ENCODE measurements at places on chromosomes 12 and 14.

- no peak for DNase-seq
These were observed 90.3 kb downstream of the LMO3 start for GRCh38 chr12:16515666-16516065.

DNA sequence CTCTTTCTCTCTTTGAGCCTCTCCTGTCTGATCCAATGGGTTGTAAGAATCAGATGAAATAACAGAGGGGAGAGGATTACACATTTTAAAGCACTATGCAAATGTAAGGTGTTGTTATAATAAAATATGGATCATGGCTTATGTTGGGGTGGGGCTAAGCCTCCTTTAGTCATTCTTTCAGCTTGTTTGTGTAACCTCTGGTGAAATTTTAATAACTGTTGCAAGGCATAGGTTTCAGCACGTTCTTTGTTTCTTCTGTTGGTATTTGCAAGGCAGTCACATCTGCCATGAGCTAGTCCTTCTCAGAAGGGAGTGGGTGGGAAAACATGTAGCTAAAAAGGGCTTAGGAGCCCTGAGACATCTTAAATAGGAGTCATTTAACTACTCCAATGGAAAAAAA, 74.8 kb upstream of the FRMD6 start:
- DNase-seq: no peak

DNA sequence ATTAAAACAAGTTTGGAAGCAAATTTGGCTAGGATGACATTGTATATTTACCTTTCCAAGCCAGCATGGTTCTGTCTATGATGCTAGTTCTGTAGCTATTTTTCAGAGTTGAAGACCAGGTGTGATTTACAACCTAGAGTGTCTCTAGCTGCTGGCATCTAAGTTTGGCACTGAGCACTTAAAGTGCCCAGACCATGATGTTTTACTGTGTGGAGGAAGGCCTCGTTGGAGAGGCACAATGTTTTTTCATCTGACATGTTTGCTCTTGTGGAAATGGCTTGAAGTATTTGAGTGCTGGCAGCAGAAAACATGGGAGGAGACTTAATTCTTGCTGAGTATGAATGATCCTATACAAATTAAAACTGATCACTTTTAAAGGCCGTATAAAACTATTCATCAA, 13.0 kb upstream of the C12orf71 start:
- no peak for DNase-seq

GRCh38 chr12:107287436-107288413, 194.4 kb upstream of the CRY1 start:
- peak; percentile 7 for DNase-seq

- no peak for DNase-seq
These were observed 23.4 kb upstream of the EID3 start for GRCh38 chr12:104280111-104280510.

DNA sequence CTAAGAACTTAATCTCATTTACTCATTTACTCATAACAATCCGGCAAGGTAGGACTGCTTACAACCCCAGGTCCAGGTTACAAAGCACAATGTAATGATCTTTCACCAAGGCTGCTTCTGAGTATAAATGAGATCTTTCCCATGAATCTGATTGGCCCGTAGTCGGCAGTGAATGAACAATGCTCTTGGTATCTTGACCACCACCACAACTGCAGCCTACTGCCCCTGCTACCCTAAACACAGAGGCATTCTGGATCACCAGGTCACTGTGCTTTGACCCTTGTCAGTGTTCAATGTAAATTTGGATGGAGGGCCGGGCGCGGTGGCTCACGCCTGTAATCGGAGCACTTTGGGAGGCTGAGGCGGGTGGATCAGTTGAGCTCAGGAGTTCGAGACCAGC, 15.9 kb downstream of the FAM181A start:
- DNase-seq: no peak

DNA sequence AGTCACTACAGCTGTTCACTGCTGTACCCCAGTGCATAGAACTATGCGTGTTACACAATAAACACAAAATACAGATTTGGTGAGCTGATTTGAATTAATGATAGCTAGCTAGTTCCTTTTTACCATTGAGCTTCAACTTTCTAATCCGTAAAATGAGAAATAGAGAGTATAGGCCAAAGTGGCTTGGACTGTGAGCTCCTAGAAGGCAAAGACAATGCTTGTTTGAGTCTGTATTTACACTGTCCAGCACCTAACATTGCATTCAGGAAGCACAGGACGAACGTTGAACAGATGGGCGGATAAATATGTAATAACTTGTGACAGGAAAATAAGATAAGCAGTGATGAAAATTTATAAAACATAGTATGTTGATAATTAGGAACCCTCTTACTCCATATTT, 31.5 kb downstream of the SLC17A8 start:
- DNase-seq: no peak
